ENCODE measurements at places on chromosomes 6 and 20. TPM values are rescaled to one million over a fixed set of nuclear protein-coding genes. Genes with fewer than 3 reads are reported as not detected.

The DEFB132 gene
- not detected for total RNA-seq

The GNRH2 gene
- total RNA-seq = not detected

The UNC5CL gene
- 4.3 TPM for total RNA-seq

- DNase-seq = no peak
Measured at GRCh38 chr6:106540907-106541306, 88.4 kb downstream of the RTN4IP1 start.

- no peak for DNase-seq
Measured at GRCh38 chr20:22428051-22428450, 156.3 kb downstream of the FOXA2 start.

Data from H7 (cell line).